ENCODE measurements at places on chromosomes 5 and 9.

DNA sequence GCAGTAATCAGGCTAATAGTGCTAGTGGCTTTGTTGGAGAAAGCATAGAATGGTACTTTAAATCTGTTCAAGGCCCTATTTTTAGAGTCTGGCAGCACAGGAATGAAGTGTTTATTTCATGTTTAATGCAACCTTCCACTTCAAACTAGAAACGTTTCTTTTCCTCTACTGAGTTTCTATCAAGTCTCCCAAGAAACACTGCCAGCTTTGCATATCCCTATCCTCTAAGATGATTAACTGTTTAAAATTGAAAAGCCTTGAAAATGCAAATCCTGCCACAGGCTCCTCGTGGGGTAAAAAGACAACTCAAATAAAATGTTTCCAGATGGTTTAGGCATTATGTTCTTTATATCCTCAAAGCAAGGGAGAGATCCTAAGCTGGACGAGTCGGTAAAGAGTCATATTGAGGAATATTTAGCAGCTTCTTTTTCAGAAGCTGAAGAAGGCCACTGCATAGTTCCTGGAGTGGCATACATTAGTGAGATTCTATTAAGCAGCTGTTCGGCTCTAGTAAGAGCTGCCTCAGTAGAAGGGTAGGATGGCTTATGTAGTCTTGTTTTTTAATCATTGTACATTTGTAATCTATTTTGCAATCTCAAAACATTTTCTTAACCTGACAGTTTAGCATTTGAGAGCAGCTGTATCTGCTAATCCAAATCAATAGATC is 251.2 kb downstream of the CHSY3 start:
- DNase-seq: no peak

DNA sequence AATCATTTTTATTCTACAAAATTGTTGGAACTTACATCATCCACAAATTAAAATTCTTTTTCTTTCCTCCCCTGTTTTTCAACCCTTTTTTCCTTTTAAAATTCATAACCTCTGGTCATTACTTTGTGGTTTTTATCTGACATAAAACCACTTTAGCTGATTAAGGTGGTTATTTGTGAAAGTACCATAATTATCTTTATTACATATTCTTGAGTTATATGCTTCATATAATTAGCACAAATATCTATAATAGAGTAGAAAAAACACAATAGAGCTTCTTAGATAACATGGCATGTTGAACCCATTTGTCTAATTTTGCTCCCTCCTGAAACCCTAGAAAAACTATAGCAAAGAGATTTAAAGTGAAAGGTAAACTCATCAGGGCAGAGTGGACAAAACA is 22.9 kb upstream of the PPIC start:
- no peak for DNase-seq

GRCh38 chr5:22757776-22758175 is 95.4 kb downstream of the CDH12 start:
- no peak for DNase-seq

DNA sequence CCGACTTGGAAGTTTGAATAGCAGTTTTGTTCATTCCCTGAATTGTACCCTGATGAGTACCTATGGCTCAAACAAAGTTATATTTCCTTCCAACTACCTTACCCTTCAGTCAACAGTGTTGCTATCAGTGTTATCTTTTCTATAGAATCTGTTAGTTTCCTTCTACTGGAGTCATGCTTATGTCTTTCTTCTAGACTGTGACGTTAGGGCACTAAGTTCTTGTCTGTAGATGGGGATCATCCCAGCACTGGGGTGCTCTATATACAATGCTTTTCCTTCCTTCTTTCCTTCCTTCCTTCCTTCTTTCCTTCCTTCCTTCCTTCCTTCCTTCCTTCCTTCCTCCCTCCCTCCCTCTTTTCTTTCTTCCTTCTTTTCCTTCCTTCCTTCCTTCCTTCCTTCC is 973.0 kb downstream of the CDH12 start:
- no peak for DNase-seq

DNA sequence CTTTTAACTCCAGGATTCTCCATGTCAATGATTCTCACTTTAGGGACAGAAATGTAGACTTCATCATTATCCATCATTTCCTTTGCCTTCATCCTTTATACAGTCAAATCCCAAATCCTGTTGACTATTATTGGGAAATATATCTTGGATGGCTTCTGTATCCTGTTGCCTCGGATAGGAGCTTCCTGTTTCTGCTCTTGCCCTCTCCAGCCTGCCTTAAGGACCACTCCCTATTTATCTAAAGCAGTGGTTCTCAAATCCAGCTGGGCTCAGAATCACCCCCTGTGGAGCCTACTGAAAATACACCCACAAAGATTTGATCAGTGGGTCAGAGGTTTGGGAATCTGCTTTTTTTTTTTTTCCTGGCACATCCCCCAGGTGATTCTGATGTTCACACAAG is 8.5 kb downstream of the AFAP1L1 start:
- DNase-seq: no peak

- DNase-seq: peak; percentile 41
Measured at GRCh38 chr9:137021979-137022661, 5.9 kb downstream of the ABCA2 start.

DNA sequence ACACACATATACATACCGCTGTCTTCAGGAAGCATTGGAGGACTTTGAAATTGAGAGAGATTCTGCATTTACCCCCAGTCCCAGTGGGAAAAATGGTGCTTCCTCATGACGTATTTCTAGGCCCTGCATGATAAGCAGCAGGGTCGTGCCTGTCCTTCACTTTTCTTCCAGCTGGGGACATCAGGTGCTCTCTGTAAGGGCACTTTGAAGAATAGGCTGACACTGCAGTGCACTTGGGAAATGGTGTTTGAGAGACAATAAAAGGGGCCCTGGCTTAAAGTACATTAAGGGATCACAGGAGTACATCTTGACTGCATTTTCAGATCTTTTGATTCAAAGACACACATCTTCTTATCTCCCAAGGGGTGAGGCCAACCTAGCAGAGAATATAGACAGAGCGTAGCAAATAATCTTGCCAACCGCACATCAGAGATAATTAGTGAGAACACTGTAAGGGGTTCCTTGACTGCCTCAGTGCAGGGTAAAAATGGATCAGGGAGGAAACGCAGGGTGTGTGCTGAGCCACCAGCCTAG is 437.9 kb downstream of the CSNK1G3 start:
- no peak for DNase-seq

- DNase-seq: no peak
Measured at GRCh38 chr5:444226-444625, 1.2 kb downstream of the EXOC3 start.

- no peak for DNase-seq
Measured at GRCh38 chr5:148336704-148337435, 1.5 kb downstream of the SPINK9 start.

- no peak for DNase-seq
Measured at GRCh38 chr9:108274971-108275370, 580.8 kb downstream of the ACTL7B start.

GRCh38 chr5:75940418-75940817 is 142.8 kb upstream of the SV2C start:
- no peak for DNase-seq
